Colonic mucosa (tissue), 4 donors: ENCODE measurements at places on chromosomes 6 and 20. TPM values are rescaled to one million over a fixed set of nuclear protein-coding genes. Genes with fewer than 3 reads are reported as not detected.
A peak's percentile ranks its signal among the peaks of the same experiment; 100 is the strongest.

- DNase-seq: no peak
These were observed 174.1 kb downstream of the NRN1 start for GRCh38 chr6:5832668-5833067.

DNA sequence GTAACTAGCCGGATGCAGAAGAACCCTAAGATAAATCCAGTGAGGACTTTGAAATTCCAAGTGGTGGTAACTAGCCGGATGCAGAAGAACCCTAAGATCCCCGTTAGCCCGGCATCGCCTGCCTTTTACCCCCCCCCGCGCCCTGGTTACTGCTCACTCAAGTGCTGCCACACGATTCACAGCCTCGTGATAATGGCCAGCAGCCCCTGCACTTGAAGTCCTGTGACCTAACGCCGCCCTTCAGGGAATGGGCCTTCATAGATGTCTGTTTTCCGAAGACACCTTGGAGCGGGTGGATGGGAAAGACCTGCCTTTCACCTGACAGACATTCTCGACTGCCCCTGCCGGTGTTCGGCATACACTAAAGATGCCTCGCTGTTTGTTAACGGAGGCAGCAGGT is 127.9 kb downstream of the HUS1B start:
- no peak for DNase-seq

DNA sequence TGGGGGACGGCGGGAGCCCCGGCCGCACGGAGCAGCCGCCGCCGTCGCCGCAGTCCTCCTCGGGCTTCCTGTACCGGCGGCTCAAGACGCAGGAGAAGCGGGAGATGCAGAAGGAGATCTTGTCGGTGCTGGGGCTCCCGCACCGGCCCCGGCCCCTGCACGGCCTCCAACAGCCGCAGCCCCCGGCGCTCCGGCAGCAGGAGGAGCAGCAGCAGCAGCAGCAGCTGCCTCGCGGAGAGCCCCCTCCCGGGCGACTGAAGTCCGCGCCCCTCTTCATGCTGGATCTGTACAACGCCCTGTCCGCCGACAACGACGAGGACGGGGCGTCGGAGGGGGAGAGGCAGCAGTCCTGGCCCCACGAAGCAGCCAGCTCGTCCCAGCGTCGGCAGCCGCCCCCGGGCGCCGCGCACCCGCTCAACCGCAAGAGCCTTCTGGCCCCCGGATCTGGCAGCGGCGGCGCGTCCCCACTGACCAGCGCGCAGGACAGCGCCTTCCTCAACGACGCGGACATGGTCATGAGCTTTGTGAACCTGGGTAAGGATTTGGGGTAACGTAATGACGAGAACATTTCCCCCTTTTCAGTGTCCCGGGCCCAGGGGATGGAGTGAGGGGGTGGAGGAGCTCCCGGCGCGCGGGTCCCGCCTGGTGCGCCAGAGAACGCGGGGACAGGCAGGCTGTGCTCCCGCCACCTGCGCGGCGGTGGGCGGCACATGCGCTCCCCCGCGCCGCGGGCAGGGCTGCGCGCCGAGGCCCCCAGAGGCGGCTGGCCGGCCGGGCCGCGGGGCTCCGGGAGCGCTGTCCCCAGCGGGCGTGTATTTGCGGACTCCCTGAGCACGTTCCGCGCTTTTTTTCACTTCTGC is 1.4 kb downstream of the BMP6 start:
- no peak for DNase-seq

- DNase-seq: no peak
These were observed 163.7 kb downstream of the MANEA start for GRCh38 chr6:95741045-95741444.

DNA sequence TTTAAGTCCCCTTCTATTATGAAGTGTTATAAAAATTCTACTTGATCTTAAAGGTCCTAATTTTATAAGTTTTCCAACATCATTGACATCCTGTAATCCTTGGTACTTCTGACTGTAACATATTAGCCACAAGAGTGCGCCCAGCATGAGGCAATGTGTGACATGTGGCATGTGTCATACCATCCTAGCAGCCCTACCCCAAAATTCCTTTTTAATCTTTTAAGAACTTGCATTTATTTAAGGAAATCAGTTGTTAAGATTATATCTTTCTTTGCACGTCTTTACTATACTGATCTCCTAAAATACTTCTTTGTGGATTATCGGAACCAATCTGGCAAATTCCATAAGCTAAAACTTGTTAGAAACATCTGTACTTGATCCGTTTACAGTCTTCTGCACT is 167.1 kb upstream of the SLC24A3 start:
- DNase-seq: no peak

GRCh38 chr6:149233056-149233715 is 84.3 kb upstream of the TAB2 start:
- no peak for DNase-seq

GRCh38 chr20:49508435-49509199 is 26.1 kb upstream of the KCNB1 start:
- no peak for DNase-seq

DNA sequence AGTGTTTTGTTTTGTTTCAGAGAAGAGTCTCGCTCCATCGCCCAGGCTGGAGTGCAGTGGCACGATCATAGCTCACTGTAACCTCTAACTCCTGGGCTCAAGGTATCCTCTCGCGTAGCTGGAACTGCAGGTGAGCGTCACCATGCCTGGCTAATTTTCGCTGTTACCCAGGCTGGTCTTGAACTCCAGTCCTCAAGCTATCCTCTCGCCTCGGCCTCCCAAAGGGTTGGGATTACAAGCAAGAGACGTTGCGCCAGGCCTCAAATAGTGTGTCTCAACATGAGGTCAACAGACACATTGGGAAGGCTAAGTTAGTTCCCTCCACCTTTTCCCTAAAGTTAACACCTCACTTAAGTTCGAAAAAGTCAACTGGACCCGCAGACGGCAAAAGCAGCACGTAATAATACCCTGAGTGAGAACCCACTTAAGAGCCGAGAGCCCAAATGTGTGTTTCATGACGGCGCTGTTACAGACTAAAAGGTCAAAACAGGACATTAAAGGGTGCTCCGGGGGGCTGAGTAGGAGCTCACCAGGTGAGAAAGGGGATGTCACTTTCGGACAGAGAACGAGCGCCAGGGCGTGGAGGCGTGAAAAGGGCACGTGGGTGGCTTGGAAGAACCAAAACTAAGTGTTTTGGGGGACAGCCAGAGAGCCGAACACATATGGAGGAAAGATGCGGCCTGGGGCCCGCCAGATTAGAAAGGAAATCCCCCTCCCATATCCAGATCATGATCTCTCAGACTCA is 499 bp downstream of the TTI1 start:
- DNase-seq: peak; percentile 23

- peak; percentile 9 for DNase-seq
These were observed 204.5 kb downstream of the ERMARD start for GRCh38 chr6:169955731-169956437.

Gene STMND1
- total RNA-seq: 2.8 TPM

GRCh38 chr20:16606468-16607070 is 33.3 kb upstream of the KIF16B start:
- DNase-seq: no peak

DNA sequence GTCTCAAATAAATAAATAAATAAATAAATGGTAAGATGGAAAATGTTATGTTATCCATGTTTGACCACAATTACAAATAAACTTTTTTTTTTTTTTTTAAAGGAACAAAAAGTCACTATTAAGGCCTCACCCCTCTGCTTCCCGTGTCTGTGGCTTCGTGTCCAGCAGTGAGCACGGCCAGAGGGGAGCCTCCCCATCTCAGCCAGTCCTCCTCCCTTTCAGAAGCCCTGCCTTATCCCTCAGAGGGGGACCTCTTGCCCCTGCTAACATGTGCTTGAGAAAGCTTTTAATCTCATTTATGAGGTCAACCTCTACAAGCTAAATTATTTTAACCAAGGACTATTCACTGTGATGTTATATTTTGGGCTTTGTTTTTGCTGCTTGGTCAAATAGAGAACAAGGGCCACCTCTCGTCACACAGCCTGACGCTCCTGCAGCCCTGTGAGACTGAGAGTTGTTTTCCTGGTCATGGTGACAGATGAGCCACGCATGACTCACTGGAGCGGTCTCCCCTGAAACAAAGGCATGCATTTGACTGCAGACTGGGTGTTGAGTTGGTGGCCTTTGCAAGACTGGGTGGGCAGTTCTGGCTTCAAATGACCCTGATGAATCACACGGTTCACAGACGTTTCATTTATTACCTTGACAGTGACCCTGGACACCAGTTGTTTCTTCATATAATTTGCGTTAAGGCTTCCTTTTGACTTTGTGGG is 131.8 kb downstream of the TIAM2 start:
- DNase-seq: no peak

Gene FHL5
- total RNA-seq: 1.0 TPM

Gene PDE10A
- total RNA-seq: 0.37 TPM

GRCh38 chr20:22572491-22572890 is 11.9 kb downstream of the FOXA2 start:
- no peak for DNase-seq

DNA sequence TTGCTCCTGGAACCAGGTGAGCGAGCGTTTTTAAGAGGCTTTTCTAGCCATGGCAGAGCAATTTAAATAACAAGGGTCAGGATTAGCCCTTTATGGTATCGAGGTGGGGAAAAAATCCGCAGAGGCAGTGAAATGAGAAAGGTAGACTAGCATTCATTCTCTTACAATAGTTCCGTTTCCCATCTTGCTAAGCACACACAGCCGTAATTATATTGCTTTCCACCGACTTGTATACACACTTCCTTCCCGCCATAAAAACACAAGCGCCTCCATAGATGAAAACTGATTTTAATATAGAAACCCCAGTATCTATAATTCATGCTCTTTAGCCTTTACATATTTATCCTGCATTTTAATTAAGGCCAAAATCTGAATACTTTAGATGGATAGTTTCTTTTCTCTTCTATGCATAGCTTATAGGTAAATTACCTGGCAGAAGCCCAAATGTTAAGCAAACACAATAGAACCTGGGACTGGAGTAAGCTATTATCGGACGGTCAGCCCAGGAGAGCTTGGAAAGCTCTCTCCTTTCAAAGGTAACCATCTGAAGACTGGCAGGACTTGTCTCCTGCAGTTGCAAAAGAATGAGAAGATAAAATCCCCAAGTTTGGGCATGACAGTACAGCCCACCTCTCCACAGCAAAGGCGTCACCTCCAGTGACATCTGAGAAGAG is 90.9 kb upstream of the MC3R start:
- DNase-seq: no peak

DNA sequence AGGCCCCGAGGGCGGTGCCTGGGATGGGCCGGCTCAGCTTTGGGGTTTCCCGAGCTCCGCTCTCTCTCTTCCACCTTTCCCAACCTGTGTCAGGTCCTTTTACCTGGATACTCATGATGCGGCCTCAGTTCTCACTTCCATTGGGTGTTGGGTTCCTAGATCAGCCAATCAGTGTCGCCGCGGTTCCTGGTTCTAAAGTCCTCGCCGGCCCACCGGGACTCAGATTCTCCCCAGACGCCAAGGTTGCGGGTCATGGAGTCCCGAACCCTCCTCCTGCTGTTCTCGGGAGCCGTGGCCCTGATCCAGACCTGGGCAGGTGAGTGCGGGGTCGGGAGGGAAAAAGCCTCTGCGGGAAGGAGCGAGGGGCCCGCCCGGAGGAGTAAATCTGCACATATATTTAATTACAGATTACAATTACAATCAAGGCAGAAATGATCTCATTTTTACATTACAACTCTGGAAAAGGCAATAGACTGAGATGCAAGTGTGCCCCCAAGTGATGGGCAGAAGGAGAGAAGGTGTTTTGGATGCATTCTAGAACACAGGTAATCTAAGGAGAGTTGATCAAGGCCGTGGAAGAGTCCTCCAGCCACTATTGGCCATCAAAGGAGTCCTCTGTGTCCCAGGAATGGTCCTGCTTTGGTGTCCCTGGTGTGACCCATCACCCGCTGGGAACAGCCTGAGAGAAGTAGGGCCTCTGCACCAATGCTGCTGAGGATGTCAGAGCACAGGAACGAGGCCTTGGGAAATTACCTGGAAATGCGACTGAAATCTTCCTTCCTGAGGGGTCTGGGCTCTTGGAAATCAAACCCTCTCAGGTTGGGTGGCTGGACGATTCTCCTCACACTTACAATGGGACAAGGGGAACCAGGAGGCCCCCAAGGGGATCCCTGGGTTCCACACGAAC is 34.7 kb upstream of the MICB start:
- peak; percentile 95 for DNase-seq

- no peak for DNase-seq
These were observed 3.3 kb downstream of the CST11 start for GRCh38 chr20:23449421-23449820.

DNA sequence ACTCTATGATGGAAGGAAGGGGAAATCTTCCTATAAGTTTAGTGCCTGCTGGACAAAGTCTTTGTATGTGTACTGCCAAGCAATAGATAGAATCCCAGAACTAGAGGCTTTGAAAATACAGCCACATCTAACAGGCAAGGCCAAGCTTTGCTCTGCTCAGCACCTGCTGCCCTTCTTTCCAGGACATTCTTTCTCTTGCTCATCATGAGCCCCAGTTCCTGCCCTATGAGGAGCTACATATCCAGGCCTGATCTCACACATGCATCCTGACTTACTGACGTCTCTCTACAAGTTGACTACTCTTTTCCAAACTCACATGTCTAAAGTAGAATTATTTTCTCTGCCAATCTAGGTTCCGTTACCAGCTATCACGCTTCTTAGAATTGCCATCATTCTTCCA is 64.5 kb upstream of the ENPP5 start:
- DNase-seq: no peak

Gene KCNG1
- total RNA-seq: 10.3 TPM

GRCh38 chr20:5845681-5846615 is 95.7 kb downstream of the SHLD1 start:
- no peak for DNase-seq

DNA sequence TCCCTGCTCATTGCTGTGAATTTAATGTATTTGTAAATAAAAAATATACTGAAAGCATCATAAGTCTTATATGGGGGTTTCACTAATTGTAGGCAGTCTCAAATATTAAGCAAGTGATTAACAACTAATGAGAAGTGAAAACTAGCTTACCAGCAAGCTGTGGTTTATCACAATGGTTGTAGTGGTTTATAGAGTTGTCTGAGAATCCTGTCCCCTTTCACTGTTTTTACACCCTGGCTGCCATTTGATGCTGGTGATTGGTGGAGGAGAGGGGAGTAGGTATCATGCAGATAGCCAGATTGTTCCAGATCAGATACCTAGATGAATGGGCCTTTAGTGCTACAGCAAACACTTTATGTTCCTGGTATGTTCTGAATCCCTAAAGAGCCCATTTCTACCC is 6.0 kb downstream of the MKKS start:
- no peak for DNase-seq

GRCh38 chr20:62501801-62502495 is 26.2 kb upstream of the GATA5 start:
- DNase-seq: no peak

Gene YWHAB
- total RNA-seq: 282 TPM
